ENCODE measurements at places on chromosomes 5 and 9.
A peak's percentile ranks its signal among the peaks of the same experiment; 100 is the strongest.

- peak; percentile 22 for DNase-seq
Measured at GRCh38 chr9:114518599-114519022, 13.3 kb upstream of the WHRN start.

- DNase-seq: no peak
Measured at GRCh38 chr5:173734716-173735115, 118.3 kb upstream of the BOD1 start.

DNA sequence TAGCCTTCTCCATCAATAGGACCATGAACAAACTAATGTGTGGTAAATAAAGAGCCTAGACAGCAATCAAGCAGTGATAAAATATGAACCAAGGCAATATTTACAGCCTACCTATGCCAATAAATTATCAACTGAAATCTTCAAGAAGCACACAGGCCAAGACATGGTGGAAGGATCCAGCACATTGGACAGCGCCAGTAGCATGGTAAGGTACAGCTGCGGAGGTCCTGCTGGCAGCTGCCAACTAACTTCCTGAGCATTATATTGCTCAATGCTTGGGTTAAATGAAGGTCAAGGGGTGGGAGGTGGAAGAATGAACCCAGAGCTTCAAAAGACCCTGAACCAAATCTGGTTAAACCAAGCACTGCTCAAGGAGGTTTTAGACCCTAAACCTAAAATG is 16.5 kb upstream of the SPDL1 start:
- no peak for DNase-seq

- no peak for DNase-seq
Measured at GRCh38 chr5:159041444-159042198, 58.1 kb downstream of the EBF1 start.

GRCh38 chr9:16426716-16427115 is 443.8 kb downstream of the BNC2 start:
- DNase-seq: no peak

GRCh38 chr5:172509405-172509781 is 55.1 kb upstream of the SH3PXD2B start:
- DNase-seq: no peak

GRCh38 chr5:143164557-143164956 is 238.9 kb downstream of the NR3C1 start:
- no peak for DNase-seq

DNA sequence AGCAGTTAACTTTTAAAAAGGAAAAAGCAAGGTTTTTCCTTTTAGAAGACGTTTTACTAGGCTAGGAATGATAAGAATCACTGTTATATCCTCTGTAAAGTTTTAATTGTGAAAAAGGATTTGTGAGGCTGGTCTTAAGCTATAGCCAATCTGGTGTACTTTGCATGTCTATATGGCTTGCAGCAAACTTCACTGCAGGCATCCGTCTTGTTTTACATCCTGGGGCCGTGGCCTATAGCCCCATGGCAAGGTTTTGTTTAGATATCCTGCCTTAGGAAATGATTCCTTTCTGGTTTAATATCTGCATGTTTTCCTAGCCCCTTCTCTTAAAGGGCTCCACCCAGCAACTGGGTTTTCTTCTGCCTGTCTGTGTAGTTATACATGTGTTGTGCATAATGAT is 272.8 kb downstream of the ICE1 start:
- DNase-seq: no peak

DNA sequence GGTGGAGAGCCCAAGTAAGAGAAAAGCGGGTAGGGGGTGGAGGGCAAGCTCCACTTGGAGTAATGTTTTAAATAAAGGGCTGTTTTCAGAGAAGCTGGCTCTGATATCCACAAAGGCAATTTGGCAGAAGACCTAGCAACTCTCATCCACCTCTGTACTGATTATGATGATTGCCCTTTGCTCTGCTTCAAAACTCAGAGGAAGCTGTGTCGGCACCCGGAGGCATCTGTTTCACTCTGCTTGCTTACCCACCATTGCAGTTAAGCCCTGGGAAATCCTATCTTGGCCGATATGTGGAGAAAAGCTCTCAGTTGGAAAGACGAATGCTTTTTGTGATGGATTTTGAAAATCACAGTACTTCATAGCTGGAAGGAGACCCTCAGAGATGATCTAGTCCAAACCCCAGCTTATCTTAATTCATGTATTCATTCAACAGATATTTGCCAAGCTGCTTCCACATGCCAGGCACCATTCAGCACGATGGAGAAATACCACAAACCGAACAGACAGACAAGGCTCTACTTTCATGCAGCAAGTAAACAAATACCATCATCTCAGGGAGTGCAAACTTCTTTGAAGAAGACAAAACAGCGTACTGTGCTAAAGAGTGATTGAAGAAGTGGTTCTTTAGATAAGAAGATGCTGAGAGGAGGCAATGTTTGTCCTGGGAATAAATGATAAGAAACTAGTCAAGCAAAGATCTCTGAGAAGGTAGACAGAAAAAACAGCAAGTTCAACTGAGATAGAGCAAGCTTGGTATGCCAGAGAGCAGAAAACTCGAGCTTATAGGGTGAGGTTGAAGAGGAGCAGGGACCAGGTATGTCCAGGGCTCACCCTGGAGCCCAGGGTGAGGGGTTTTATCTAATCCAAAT is 140.4 kb upstream of the SPDL1 start:
- DNase-seq: no peak

- no peak for DNase-seq
Measured at GRCh38 chr5:54994628-54995027, 9.2 kb upstream of the ESM1 start.

- DNase-seq: no peak
Measured at GRCh38 chr9:95834281-95834907, 41.1 kb upstream of the ERCC6L2 start.

- DNase-seq: peak; percentile 82
Measured at GRCh38 chr9:37575921-37576721, at the start of gene FBXO10. FBXO10 (minus strand) TSS chr9:37576380; CDS start chr9:37541768, 34,612 bp downstream.

- no peak for DNase-seq
Measured at GRCh38 chr5:105730982-105731381, 1939.8 kb downstream of the EFNA5 start.

DNA sequence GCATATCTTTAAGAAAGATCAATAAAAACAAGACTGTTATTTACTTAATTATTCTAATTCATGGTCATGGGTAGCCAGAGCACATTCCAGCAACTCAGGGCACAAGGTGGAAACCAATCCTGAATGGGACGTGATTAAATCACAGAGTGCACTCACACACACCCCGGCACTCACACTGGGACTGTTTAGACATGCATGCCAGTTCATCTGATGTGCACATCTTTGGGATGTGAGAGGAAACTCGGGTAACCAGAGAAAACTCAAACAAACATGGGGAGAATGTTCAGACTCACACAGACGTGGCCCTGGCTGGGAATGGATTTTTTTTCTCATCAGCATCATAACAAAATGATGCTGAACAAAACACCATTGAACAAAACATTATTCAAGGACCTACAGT is 29.4 kb downstream of the SMAD5 start:
- no peak for DNase-seq

GRCh38 chr9:114518120-114518519 is 12.8 kb upstream of the WHRN start:
- no peak for DNase-seq

- no peak for DNase-seq
Measured at GRCh38 chr5:89759802-89760201, 649.8 kb downstream of the CETN3 start.

GRCh38 chr9:132166599-132166998 is 4.7 kb downstream of the NTNG2 start:
- DNase-seq: no peak

GRCh38 chr9:115498303-115498702 is 380.3 kb upstream of the TNC start:
- DNase-seq: no peak

DNA sequence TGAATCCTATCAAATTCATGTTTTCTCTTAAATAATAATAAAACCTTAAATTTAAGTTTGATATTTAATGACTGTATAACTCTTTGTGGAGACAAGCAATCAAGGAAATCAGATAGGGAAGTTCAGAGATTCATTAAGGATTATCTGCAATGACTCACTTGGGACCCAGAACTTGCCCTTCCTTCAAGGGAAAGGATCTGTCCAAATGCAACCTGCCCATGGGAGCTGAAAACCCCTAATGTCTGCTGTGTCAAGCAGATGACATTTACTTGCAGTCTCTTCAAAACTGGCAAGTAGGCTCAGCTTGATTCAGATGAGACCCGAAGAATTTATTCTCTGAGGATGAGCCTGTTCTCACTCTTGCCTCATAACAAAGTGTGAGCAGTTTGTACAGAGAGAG is 1577.6 kb downstream of the EFNA5 start:
- DNase-seq: no peak

DNA sequence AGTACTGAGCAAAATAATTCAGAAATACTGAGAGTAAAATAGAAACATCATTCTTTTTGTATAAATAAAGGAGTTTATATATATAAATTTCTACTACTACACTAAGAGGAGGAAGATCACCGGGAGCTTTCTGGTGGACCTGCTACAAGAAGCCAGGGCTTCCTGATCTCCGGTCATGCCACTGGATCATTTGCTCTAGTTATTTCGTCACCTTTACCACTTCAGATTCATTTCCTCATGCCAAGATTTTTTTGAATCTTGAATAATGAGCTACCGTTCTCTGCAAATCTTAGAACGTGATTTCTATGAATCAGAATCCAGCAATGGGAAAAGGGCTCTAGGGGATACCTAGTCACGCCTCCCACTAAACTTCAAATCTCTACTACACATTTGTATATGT is 51.9 kb upstream of the TBC1D9B start:
- DNase-seq: peak; percentile 92

- peak; percentile 41 for DNase-seq
Measured at GRCh38 chr5:473551-474192, 30.7 kb downstream of the EXOC3 start.

- DNase-seq: peak; percentile 72
Measured at GRCh38 chr9:136560586-136560985, 14.7 kb upstream of the NOTCH1 start.

- peak; percentile 10 for DNase-seq
Measured at GRCh38 chr9:6667633-6668280, 22.2 kb upstream of the GLDC start.

DNA sequence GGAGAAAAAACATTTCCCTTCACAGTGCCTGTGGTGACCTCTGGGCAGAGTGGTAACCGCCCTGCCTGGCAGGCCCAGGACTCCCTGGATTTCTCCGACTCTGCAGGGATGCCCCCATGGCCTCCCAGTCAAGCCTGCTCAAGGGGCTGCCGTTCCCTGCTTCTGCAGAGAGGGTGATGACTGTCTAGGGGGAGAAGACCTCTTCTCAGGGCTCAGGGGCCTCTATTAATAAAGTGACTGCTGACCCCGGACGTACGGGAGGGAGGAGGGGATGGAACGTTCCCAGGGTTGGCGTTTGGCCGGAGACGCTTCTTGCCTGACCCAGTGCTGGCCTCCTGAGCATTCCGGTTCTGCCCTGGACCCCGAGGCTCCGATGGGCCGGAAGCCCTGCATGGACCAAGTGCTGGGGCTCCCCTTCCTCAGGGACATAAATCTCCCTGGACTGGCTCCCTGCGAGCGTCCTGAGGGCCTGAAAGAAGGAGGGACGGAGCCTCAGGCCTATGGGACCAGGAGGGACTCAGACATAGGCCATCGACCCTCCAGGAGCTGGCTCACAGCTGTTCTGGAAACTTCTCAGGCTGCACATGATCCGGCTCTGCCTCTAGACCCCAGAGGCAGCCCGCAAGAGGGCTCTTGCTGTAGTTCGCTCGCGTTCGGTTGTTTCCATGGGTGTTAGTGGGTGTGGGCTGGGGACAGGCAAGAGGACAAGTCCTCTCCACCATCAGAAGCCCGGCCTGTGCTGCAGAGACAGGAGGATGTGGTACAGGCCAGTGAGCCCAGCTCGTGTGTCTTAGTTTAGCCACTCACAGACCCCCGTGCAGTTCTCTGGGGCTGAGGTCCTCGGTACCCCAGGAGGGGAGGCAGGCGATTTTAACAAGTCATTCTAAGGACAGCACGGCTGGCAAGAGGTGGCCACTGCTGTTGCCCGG is 8.1 kb upstream of the RNU6ATAC start:
- no peak for DNase-seq

GRCh38 chr5:10648806-10649665 is 85.2 kb downstream of the ANKRD33B start:
- DNase-seq: no peak

DNA sequence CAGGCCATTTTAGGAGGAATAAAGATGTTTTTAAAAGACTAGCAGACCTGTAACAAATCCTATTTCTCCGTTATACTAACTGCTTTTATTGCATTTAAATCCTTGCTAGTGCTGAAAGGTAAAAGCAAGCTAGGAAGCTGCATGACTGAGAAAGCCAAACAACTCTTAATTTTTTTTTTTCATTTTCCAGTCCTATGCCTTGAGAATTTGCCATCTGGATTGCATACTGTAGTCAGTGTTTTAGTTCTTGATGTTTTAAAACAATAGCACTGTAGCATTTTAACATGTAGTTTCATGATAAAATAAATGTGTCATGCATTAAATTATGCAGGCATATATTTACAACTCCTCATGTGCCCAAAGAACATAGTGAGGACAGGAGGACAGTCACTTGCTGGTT is 108.4 kb upstream of the FGF10 start:
- no peak for DNase-seq

DNA sequence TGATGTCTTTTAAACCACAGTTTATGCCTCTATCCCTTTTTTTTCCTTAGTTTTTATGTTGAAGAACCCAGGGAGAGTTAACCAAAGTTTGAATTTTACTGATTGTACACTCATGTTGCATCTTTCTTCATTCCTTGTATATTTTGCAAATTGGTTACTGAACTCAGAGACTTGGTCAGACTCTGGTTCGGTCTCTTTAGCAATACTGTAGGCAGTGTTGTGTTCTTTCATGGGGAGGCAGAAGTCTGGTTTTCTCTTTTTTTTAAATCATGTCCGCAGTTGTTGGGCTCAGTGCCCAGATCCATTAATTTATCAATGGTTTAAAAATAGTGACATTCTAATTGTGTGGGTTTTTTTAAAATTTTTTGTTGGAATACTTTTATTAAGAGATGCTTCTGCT is 23.4 kb downstream of the UBE2R2 start:
- peak; percentile 66 for DNase-seq

GRCh38 chr5:176596689-176597416 is 13.1 kb downstream of the GPRIN1 start:
- DNase-seq: peak; percentile 39

DNA sequence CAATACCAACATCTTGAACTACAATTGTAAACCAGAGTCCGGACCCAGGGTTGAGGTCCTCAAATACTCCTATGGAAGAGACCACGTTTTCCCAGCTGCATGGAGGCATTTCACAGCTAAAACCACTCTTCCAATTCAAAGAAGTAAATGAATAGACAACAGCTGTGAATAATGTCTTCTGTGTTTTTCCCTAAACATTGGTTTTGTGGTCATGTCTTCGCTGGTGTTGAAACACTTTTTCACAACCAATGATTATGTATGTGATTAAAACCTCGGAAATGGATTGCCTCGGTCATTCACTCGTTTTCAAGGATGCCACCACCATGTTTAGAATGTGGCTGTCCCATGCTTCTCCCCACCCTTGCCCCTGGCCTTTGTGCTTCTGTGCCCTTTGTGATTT is 9.4 kb upstream of the TENT4A start:
- DNase-seq: no peak

GRCh38 chr5:150431574-150431973 is 18.0 kb downstream of the RPS14 start:
- no peak for DNase-seq

- DNase-seq: no peak
Measured at GRCh38 chr5:33969572-33970452, 14.7 kb downstream of the SLC45A2 start.

- DNase-seq: no peak
Measured at GRCh38 chr5:158058208-158059120, 199.5 kb upstream of the CLINT1 start.

Data from inflammatory macrophage (primary cell).